Islet precursor cell (in vitro differentiated cells): ENCODE measurements at places on chromosomes 5 and 9.
A peak's percentile ranks its signal among the peaks of the same experiment; 100 is the strongest.

GRCh38 chr5:170751631-170752030 lies 31.9 kb upstream of the GABRP start:
- DNase-seq, result peak; percentile 71

DNA sequence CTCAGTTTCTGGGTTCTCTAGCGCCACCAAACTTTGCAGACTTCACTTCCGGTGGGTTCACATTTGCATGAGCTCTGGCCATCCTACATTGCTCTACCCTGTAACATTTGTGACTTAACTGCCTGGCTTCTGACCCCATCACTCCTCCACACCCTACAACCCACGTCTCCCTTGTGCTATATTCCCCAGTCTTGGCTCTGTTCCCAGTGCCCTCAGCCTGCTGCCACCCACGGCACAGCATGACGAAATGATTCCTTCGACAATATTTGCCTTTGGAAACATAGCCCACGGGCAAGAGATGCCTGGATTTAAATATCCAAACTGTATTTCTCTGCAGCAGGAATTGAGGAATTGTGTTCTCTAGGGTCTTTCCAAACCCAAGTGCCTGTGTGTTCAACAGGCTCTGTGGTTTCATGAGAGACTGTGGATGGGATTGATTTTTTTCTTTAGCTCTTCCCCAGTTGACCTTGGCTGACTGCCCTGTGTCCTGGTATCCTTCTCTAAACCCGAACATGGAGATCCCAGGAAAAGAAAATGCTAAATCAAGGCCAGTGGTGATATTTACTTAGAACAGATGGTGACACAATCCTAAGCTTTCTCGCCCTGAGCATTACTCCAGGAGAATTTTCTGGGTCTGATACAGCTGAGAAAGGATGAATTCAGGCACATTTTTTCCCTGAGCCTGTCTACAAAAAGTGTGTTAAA lies 44.4 kb upstream of the GRIA1 start:
- no peak for DNase-seq

- no peak for DNase-seq
Observed at GRCh38 chr9:23771746-23772384, 54.2 kb downstream of the ELAVL2 start.

DNA sequence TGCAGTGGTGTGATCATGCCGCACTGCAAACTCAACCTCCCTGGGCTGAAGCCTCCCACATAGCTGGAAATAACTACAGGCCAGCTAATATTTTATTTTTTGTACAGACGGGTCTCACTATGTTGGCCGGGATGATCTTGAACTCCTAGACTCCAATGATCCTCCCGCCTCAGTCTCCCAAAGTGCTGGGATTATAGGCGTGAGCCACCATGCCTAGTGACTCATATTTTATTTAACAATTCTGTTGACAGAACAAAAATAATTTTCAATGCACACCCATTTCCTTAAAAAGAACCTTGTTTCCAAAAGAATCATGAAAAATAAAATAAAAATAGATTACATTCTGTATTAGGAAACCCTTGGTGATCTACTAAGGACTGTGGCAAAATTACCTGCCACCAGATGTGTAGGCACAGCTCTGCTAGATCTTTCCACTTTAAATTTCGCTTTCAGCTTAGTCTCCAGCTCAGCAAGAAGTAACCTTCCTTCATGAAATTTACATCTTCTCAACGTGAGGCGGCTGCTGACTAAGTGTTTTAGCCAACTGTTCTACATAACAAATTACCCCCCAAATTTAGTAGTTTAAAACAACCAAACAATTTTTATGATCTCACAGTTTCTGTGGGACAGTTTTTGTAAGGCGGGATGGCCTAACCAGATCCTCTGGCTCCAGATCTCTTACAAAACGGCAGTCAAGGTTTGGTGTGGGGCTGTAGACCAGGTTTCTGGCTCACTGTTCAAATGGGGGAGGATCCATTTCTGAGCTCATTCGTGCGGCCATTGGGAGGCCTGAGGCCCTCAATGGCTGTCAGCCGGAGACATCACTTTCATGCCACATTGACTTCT lies 32.6 kb upstream of the GOLPH3 start:
- DNase-seq, result no peak

DNA sequence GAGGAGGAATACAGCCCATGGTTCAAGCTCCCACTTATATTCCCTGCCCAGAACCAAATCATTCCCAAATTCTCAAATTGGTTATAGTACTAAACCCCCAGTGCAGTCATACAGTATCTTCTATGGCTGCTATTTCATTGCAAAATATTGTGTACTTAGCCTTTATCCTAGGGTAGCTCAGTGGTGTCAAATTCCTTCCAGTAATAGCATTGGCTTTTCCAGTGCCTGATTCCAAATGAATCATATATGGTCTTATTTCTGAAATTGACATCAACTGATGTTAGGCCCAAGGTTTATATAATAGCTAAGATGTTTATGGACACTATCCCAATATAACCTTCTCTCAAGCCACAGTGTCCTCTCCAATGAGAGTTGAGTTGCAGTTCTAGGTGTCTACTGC lies 256.7 kb downstream of the NDUFS4 start:
- no peak for DNase-seq

GRCh38 chr9:105475302-105475701 lies 27.5 kb downstream of the FSD1L start:
- DNase-seq, result no peak
